ENCODE measurements at places on chromosomes 2 and 18. TPM values are rescaled to one million over a fixed set of nuclear protein-coding genes. Genes with fewer than 3 reads are reported as not detected.

The KCNK3 gene
- 19.9 TPM for polyA plus RNA-seq

The CAPN13 gene
- polyA plus RNA-seq = 2.4 TPM

The LTBP1 gene
- polyA plus RNA-seq = 59.9 TPM

The HOXD10 gene
- not detected for polyA plus RNA-seq

The SS18 gene
- 96.5 TPM for polyA plus RNA-seq

The COL3A1 gene
- polyA plus RNA-seq = 1,297 TPM

The SRD5A2 gene
- 0.49 TPM for polyA plus RNA-seq

The TEKT4 gene
- 2.8 TPM for polyA plus RNA-seq

The MC5R gene
- polyA plus RNA-seq = not detected

The BAZ2B gene
- polyA plus RNA-seq = 128 TPM

The SLC40A1 gene
- 211 TPM for polyA plus RNA-seq

The MAP3K20 gene
- 76.5 TPM for polyA plus RNA-seq

The PDCL3 gene
- polyA plus RNA-seq = 30.7 TPM

The CAPN14 gene
- polyA plus RNA-seq = 0.19 TPM

The CROCC2 gene
- 3.3 TPM for polyA plus RNA-seq

- no peak for DNase-seq
Measured at GRCh38 chr18:55748227-55748738, 160.3 kb upstream of the TCF4 start.

GRCh38 chr2:233773854-233774253 is 4.3 kb upstream of the MROH2A start:
- DNase-seq = no peak

GRCh38 chr18:79491081-79491551 is 95.4 kb downstream of the NFATC1 start:
- DNase-seq = no peak

- DNase-seq = no peak
Measured at GRCh38 chr18:28147674-28148171, 29.2 kb downstream of the CDH2 start.

DNA sequence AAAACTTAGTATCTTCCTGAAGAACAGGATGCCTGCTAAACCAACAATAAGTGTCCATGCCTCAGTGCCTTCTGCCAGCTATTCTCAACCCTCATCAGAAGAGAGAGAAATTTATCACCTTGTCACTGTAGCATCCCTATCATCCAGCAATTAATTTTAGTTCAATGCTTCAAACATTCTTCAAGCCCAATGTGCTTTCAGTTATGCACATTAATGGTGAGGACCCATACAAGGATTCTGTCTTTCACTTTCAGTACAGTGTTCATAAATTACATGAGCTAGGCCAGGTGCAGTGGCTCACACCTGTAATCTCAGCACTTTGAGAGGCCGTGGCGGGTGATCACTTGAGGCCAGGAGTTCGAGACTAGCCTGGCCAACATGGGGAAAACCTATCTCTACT is 47.0 kb upstream of the MSH6 start:
- DNase-seq = no peak

GRCh38 chr2:195490319-195490718 is 166.7 kb upstream of the SLC39A10 start:
- DNase-seq = no peak

- no peak for DNase-seq
Measured at GRCh38 chr18:51649796-51650195, 452.3 kb upstream of the MEX3C start.

- DNase-seq = no peak
Measured at GRCh38 chr18:34221971-34222306, 2.8 kb downstream of the NOL4 start.

DNA sequence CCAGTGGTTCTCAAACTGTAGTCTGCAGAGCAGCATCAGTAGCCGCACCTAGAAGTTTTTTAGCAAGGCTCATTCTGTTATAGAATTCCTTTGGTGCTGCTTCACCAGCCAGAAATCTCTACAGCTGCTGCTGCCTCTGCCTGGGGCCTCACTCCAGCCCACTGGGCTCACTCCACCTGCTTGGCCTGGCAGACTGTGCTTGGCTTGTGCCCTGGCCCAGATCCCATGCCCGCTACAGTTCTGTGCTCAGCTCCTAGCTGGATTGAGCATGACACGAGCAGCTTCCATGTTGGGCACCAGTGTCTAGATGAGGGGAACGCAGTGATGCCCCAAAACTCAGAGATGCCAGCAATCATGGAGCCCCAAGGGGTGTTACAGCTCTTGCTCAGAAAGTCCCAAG is 22.6 kb downstream of the MAPK4 start:
- no peak for DNase-seq

DNA sequence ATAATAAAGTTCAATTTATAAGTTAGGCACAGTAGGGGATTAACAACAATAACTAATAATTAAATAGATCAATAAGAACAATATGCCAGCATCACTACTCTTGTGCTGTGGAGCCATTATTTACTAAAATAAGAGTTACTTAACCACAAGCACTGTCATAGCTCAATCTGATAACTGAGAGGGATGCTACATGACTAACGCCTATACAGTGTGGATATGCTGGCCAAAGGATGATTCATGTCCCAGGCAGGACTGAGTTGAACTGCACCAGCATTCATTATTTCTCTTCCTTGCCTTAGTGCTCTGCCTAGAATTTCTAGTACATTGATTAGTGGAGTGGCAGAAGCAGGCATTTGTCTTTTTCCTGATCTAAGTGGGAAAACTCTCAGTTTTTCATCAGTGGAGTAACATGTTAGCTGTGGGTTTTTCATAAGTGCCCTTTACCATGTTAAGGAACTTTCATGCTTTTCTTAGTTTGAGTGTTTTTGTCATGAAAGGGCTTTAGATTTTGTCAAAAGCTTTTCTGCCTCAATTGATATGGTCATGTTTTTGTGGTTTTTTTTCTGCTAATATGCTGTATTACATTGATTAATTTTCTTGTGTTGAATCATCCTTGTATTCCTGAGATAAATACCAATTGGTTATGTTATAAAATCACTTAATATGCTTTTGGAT is 21.7 kb downstream of the KIAA1328 start:
- DNase-seq = no peak

DNA sequence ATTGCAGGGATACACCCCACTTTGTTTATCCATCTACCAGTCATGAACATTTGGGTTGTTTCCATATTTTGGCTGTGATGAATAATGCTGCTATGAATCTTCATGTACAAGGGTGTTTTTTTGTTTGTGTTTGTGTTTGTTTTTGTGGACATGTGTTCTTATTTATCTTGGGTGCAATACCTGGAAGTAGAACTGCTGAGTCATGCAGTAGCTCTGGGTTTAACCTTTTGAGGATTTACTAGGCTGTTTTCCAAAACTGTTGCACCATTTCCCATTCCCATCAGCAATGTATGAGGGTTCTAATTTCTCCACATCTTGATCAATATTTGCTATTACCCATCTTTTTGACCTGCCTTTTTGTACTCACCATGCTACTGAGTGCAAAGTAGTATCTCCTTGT is 140.0 kb upstream of the CYP1B1 start:
- DNase-seq = no peak

DNA sequence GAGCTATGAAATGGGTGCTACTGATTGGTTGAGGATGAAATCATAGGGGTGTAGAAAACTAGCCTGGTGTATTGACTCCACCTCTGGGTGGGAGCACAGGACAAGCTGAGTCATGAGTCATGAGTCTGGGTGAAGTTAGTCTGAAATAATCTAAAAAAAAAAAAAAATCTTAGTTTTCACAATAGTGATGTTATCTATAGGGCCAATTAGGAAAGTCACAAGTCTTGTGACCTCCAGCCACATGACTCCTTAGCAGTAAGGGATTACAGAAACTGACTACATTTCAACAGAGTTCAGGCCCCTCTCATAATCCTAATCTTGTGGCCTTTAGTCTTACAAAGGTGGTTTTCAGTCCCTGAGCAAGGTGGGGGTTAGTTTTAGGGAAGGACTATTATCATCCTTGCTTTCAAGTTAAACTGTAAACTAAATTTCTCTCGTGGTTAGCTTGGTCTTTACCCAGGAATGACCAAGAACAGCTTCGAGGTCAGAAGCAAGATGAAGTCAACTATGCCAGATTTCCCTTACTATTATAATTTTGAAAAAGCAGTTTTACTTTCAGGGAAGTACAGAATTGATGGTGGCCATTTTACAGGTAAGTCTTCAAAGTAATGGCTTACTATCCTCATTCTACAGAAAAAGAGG is 338.0 kb upstream of the GYPC start:
- DNase-seq = no peak

DNA sequence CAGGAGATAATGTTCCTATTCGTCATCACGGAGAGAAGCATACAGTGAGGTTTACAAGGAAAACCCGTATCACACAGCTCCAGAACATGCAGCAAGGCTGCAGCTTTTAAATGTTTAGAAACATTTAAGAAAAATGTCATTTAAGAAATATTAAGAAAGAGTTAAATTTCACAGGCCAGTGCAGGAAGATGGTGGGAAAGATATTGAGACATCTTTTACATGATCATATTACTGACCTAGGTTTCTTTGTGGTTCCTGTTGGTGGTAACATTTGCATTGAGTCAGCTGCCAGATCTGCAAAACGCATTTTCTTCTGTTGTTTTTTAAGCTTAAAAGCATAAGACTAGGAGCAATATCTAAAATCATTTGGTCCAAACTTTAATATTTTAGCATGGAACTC is 44.9 kb downstream of the CPO start:
- no peak for DNase-seq

GRCh38 chr2:239966853-239967552 is 58.1 kb downstream of the NDUFA10 start:
- no peak for DNase-seq

DNA sequence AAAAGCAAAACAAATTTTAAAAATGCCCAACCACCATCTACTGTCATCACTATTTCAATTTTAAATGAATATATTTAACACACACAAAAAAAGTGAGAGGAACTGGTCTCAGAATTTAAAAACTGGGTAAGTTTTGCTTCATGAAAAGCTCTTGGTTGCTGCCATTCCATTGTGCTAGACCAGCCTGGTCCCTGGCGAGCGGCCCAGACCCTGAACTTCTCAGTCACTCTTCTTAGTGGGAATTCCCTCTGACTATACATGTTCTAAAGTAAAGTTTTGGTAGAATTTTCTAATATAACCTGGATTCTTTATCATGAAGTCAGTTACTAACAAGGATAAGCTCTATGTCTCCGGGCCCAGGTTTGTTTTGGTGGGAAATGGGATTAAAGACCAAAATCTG is 34.8 kb upstream of the TMEM177 start:
- no peak for DNase-seq

DNA sequence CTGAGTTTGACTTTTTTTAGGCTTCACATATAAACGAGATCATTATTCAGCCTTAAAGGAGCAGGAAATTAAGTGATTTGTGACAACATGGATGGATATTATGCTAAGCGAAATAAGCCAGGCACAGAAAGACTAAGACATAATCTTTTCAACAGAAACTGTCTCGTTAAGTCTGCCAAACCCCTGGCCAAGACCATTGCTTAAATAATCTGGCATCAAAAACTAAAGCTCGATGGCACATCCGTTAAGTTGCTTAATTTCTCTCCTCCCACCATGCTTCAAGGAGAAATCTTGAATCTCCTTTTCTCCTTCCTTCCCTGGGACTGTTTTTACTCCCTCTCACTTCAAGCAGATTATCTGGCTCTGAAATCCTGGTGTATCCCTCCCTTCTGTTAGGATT is 140.3 kb downstream of the GALNT14 start:
- peak; percentile 77 for DNase-seq

DNA sequence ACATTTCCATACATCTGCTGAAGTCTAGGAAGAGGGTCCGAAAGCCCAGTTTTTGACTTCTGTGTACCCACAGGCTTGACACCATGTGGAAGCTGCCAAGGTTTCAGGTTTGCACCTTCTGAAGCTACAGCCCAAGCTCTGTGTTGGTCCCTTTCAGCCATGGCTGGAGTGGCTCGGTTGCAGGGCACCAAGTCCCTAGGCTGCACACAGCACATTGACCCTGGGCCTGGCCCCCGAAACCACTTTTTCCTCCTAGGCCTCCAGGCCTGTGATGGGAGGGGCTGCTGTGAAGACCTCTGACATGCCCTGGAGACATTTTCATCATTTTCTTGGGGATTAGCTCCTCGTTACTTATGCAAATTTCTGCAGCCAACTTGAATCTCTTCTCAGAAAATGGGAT is 55.7 kb downstream of the CCDC141 start:
- no peak for DNase-seq

DNA sequence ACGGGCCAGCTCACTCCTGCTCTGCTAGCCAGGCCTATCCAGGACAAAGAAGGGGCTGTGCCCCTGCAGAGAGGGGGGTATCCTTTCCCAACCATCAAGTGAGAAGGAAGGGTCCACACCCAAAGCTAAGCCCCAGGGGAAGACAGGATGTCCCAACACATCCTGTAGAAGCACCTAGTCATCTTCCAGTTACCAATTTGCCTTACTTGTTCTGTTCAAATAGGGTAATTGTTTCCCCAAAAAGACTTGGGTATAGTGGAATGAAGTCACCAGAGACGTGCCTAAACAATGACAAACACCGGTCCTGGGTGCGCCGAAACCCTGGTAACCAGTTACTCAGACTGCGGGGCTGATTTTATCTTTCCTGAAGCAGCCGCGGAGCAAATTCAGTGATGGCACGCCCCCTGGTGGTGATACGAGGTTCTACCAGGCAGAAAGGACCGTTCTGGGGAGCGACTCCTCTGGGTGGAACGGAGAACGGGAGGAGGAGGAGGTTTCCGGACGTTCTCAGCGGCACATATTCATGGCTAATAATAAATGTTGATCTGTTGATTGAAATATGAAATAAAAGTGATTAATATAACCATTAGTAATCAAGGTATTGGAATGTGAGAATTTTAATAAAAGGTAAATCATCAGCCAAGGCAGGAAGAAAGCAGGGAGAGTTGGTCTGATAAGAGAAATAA is 109.3 kb upstream of the STON1 start:
- DNase-seq = peak; percentile 85

- no peak for DNase-seq
Measured at GRCh38 chr2:45816272-45816671, 164.8 kb downstream of the PRKCE start.

- no peak for DNase-seq
Measured at GRCh38 chr2:143397884-143398614, 268.8 kb downstream of the ARHGAP15 start.

DNA sequence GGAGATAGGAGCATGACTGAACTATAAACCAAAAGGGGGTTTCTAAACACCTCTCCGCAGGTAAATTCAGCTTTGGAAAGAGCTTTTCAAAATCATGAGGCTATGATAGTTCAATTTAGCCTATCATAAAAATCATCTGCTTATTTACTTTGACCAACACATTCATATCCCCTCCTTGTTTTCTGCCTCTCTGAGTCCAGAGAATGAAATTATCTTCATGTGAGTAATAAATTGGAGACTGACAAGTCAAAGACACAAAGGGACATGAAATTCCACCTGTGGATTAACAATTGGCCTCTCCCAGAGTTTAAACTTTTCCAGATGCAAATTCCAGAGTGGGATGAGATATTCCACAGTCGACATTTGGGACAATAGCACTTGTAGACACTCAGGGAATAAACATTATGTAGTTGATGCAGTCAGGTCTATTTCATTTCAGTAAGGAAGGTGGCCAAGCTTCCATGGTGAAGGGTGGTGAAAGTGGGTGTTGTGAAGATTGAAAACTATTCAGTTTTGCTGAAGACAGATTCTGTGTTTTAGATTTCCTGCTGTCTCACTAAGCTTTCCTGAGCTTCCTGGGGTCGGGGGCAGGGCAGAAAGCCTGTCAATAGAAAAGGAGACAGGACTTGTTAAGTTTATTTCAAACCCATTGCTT is 84.7 kb downstream of the CDC42EP3 start:
- no peak for DNase-seq

GRCh38 chr2:240236217-240237111 is 96.0 kb upstream of the OTOS start:
- no peak for DNase-seq

- no peak for DNase-seq
Measured at GRCh38 chr2:45178359-45178758, 169.1 kb upstream of the SIX2 start.

Data from right lung (tissue), 10 donors.